ENCODE measurements at places on chromosomes 3 and 15. TPM values are rescaled to one million over a fixed set of nuclear protein-coding genes. Genes with fewer than 3 reads are reported as not detected.

The RLBP1 gene
- total RNA-seq, result 0.12 TPM

DNA sequence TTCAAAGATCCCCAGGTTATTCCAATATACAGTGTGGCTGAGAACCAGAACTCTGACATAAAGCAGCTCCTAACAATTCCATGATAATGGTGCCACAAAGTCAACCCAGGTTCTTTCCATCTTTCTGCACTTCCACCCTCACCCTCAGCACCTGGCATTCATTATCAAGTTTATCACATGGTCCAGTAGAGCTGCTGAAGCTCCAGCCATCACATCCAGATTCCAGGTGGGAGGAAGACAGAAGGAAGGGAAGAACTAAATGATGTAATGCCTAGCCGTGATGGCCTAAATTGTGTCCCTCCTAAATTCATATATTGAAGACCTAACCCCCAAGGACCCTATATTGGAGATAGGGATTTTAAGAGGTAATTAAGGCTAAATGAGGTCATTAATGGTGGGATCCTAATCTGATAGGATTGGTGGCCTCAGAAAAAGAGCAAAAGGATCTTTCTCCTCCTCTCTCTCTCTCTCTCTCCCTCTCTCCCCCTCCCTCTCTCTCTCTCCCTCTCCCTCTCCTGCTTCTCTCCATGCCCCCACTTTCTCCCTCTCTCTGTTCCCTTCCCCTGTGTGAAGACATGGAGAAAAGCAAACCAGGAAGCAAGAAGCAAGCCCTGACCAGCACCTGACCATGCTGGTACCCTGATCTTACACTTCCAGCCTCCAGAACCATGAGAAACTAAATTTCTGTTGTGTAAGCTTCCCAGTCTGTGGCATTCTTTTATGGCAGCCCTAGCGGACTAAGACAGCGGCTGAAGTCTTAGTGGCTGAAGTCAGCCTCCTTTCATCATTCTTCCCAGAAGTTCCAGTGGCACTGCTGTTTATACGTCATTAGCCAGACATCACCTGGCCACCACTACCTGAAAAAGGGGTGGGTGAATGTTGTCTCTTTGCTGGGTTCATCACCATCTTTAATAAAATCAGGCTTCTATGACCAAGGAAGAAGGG lies 369.7 kb upstream of the PROK2 start:
- no peak overlapping the region for H3K4me3 ChIP-seq
- no peak overlapping the region for H3K27ac ChIP-seq
- H3K36me3 ChIP-seq, result no peaks in the 10 kb centered on the region
- no peaks in the 10 kb centered on the region for H3K27me3 ChIP-seq
- DNase-seq, result no peak

The CLRN1 gene
- not detected for total RNA-seq

DNA sequence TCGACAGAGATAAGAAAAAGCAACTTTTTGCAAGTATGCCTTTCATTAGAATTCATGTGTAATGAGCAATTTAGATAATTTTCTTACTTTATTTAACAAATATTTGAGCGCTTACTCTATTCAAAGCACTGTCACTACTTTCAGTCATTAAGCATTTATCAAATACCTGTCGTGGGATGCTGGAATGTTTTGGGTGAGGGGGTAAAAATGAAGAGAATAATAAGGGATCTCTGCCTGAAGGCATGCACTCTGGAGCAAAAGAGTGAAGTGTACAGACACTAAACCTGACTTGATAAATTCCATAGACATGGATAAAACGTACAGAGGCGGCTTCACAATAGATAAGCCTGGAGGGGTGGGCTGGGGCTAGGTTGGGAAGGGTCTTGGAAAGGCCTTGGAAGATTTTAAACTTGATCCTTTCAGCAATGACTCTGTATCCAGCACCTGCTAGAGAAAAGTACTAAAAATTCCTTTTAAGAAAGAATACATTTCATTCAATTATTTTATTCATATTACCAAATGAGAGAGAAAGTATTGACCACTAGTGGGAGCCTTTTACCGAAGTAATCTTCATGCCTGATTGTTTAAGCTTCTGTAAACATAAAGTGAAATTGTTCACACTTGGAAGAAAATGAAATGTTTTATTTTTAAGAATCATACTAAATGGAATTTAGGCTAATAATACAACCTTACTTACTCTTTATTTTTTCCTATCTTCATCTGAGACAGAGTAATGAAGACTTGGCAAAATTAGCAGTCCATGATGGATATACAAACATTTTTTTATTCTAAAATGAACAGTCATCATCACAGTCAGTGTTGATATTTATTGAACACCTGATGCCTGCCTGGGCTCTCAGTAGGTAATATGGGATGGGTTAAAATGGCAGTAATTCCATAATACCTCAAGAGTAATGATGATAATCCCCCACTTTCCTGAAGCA lies 113.2 kb downstream of the PPP2R3A start:
- no peaks in the 10 kb centered on the region for H3K36me3 ChIP-seq
- DNase-seq, result no peak
- no peaks in the 10 kb centered on the region for H3K27me3 ChIP-seq
- H3K4me1 ChIP-seq, result no peaks in the 10 kb centered on the region
- H3K4me3 ChIP-seq, result no peak overlapping the region

The CHST13 gene
- 0.91 TPM for total RNA-seq

DNA sequence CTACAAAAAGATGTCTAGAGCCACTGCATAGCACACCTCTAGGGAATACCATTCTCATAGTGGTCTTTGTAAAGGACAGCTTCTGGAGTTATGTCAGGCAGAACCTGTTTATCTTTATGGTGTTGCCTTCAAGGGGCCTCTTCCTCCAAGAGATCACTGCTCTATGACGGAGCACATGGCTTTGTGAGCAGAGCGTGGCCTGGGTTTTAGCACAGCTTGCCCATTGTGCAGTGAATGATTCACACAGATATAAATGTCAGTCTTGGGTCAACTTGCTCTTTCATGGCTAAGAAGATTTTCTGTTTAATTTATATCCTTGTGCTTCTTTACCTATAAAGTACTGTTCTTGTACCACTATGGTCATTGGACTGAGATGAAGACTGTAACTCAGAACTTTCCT lies 41.5 kb upstream of the RBMS3 start:
- H3K27me3 ChIP-seq, result no peaks in the 10 kb centered on the region
- no peaks in the 10 kb centered on the region for H3K36me3 ChIP-seq
- no peak overlapping the region for H3K27ac ChIP-seq

GRCh38 chr3:194365978-194366490 lies 3.5 kb downstream of the LRRC15 start:
- no peak overlapping the region for H3K4me3 ChIP-seq
- DNase-seq, result no peak
- no peaks in the 10 kb centered on the region for H3K36me3 ChIP-seq

DNA sequence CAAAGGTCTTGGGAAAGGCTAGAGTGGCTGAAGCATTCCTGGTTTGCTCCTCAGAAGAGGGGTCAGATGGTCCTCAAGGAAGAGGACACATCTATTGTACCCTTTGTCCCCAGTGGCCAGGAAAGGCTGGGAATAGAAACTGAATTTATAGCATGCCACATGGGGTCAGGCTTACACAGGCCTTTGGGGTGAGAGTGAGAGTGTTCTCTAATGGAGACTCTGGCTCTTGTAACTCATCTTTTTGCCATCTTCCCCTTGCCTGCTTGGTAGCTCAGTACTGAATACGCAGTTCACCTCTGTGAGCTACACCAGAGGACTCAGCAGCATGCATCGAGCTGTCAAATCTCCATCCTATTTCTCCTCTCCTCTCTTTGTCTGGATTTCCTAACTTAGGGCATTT lies 87.5 kb downstream of the ATP2B2 start:
- H3K27me3 ChIP-seq, result peaks cover 3% of the 10 kb centered on the region
- no peak overlapping the region for H3K27ac ChIP-seq
- no peak overlapping the region for H3K4me3 ChIP-seq
- no peaks in the 10 kb centered on the region for H3K4me1 ChIP-seq
- no peaks in the 10 kb centered on the region for H3K36me3 ChIP-seq
- DNase-seq, result peak; percentile 19

- H3K4me1 ChIP-seq, result peaks cover 46% of the 10 kb centered on the region
- no peak overlapping the region for H3K4me3 ChIP-seq
- no peaks in the 10 kb centered on the region for H3K36me3 ChIP-seq
- DNase-seq, result no peak
Measured at GRCh38 chr3:27521179-27521871, 37.1 kb upstream of the SLC4A7 start.

GRCh38 chr3:120661106-120661905 lies 20.7 kb downstream of the HGD start:
- no peaks in the 10 kb centered on the region for H3K4me1 ChIP-seq
- no peak overlapping the region for H3K27ac ChIP-seq
- H3K36me3 ChIP-seq, result no peaks in the 10 kb centered on the region
- H3K4me3 ChIP-seq, result no peak overlapping the region

DNA sequence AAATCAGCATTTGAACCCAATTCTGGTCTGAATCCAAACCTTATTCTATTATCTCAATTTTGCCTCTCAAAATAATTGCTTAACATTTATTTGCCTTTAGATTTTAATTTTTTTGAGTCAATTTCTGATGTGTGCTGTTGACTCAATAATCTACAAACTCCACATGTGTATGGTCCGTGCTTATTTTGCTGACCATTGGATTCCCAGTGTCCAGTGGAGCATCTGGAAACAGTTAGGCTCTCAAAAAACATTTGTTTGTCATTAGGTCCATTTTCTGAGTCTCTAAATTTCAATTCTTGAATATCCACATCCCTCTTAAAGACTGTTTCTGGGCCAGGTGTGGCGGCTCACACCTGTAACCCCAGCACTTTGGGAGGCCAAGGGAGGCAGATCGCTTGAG lies 19.2 kb upstream of the MYZAP start:
- no peaks in the 10 kb centered on the region for H3K4me1 ChIP-seq
- no peaks in the 10 kb centered on the region for H3K27me3 ChIP-seq
- H3K4me3 ChIP-seq, result no peak overlapping the region
- no peaks in the 10 kb centered on the region for H3K36me3 ChIP-seq
- no peak for DNase-seq

GRCh38 chr3:6921066-6921465 lies 60.2 kb downstream of the GRM7 start:
- H3K27me3 ChIP-seq, result no peaks in the 10 kb centered on the region
- DNase-seq, result no peak
- no peaks in the 10 kb centered on the region for H3K36me3 ChIP-seq
- H3K4me3 ChIP-seq, result no peak overlapping the region

- no peaks in the 10 kb centered on the region for H3K27me3 ChIP-seq
- no peaks in the 10 kb centered on the region for H3K4me1 ChIP-seq
- H3K27ac ChIP-seq, result no peak overlapping the region
- no peak overlapping the region for H3K4me3 ChIP-seq
- no peak for DNase-seq
Measured at GRCh38 chr3:55000953-55001352, 73.1 kb upstream of the LRTM1 start.

DNA sequence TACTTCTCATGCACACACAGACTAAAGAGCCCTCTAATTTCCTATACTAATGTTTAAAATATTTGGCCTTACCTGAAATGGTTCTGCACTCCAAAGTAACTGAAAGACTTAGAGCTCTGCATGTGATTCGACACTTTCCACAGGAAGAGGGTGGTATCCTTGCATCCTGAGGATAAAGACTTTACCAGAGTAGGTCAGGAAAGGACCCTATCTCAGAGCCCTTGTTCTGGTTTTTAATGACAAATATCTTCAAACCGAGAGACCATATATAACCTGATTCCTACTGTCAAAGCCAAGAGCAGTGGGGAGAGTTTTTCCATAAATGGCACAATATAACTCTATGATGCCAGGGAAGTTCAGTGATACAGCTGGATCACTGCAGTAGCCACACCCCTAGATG lies at the start of gene GP5:
GP5 (minus strand) TSS at position 101 of the 400 bp plus-strand sequence. CDS start 984 bp downstream, outside the sequence.
- H3K27ac ChIP-seq, result no peak within 1 kb of the TSS
- H3K4me1 ChIP-seq, result no peaks in the 10 kb centered on the region
- no peak within 1 kb of the TSS for H3K4me3 ChIP-seq
- 0 out of 2 replicates have a peak, but pooled peaks cover 2% of the 10 kb centered on the region for H3K36me3 ChIP-seq
- H3K27me3 ChIP-seq, result no peaks in the 10 kb centered on the region
- no peak for DNase-seq

GRCh38 chr3:14246414-14246813 lies 67.8 kb downstream of the LSM3 start:
- DNase-seq, result no peak
- no peak overlapping the region for H3K4me3 ChIP-seq
- H3K4me1 ChIP-seq, result no peaks in the 10 kb centered on the region

The TMEM207 gene
- total RNA-seq, result not detected

GRCh38 chr3:32778389-32778788 lies 39.4 kb upstream of the TRIM71 start:
- no peak overlapping the region for H3K27ac ChIP-seq
- H3K36me3 ChIP-seq, result peaks cover 7% of the 10 kb centered on the region
- peaks cover 12% of the 10 kb centered on the region for H3K4me1 ChIP-seq
- no peak overlapping the region for H3K4me3 ChIP-seq
- DNase-seq, result no peak
- H3K27me3 ChIP-seq, result no peaks in the 10 kb centered on the region

- H3K27ac ChIP-seq, result no peak overlapping the region
- H3K36me3 ChIP-seq, result no peaks in the 10 kb centered on the region
- no peak overlapping the region for H3K4me3 ChIP-seq
Measured at GRCh38 chr15:56371495-56372147, 6.4 kb downstream of the TEX9 start.

The PARP16 gene
- total RNA-seq, result 9.7 TPM

The HESX1 gene
- 2.1 TPM for total RNA-seq

DNA sequence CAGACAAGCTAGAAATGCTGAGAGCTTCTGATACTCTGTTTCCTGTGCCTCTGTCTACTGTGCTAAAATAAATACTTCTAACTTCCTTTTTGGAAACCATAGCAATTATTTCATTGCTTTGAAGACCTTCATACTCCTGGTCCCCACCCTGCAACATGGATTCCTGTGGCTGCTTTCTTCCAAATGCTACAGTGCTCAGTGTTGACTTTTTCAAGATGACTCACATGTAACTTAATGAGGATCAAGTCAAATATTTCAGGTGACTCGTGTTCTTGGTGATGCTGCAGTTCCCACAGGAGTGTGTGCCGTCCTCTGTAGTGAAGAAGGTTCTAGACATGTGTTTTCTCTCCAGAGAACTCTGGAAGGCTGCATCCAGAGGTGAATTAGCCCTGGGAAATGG lies 288.6 kb downstream of the CLSTN2 start:
- H3K36me3 ChIP-seq, result no peaks in the 10 kb centered on the region
- H3K27ac ChIP-seq, result no peak overlapping the region
- peaks cover 2% of the 10 kb centered on the region for H3K27me3 ChIP-seq
- H3K4me3 ChIP-seq, result no peak overlapping the region
- DNase-seq, result no peak

DNA sequence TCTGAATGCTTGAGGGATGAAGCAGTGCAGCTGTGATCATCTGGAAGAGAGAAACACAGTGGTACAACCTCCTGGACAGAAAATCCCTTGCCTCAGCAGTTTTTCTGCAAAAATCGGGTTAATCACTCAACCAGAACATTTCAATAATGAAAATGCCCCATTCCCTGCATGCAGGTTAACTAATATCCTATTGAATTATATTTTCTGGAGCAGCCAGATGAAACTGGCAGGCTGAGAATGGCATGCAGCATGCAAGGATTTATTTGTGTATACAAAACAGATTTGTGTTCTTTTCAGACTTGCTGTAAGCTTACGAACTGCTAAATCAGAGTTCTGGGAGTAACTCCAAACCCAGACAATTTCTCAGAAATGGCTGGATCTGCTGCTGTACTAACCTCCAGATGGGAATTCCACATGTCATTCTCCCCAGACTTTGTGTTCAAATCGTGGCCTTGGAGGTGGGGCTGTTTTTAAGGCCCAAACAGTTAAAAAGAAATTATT lies 39.1 kb downstream of the SLC9A9 start:
- H3K27me3 ChIP-seq, result no peaks in the 10 kb centered on the region
- no peak for DNase-seq
- H3K4me3 ChIP-seq, result no peak overlapping the region
- H3K36me3 ChIP-seq, result no peaks in the 10 kb centered on the region
- H3K27ac ChIP-seq, result no peak overlapping the region
- H3K4me1 ChIP-seq, result no peaks in the 10 kb centered on the region
